Activated naive CD4-positive, alpha-beta T cell treated with anti-CD3 and anti-CD28 coated beads for 36 hours (primary cell): ENCODE measurements at places on chromosomes 5 and 9. TPM values are rescaled to one million over a fixed set of nuclear protein-coding genes. Genes with fewer than 3 reads are reported as not detected.

Gene TUBB4B
- total RNA-seq = 196 TPM

Gene SLC6A18
- total RNA-seq = not detected

Gene UGCG
- 10.5 TPM for total RNA-seq

Gene IL13
- 0.49 TPM for total RNA-seq

Gene IL17B
- not detected for total RNA-seq

Gene GRIN1
- total RNA-seq = 0.35 TPM

Gene SET
- total RNA-seq = 771 TPM

Gene S100Z
- total RNA-seq = 0.81 TPM

Gene DOLK
- 2.7 TPM for total RNA-seq

Gene PCDHGB6
- total RNA-seq = not detected

Gene PCDHGA2
- total RNA-seq = not detected

Gene SLC27A6
- not detected for total RNA-seq

Gene PCDHB2
- total RNA-seq = not detected

Gene MAST4
- 28.8 TPM for total RNA-seq

Gene TSSK1B
- total RNA-seq = not detected
